ENCODE measurements at places on chromosomes 12 and 14.
A peak's percentile ranks its signal among the peaks of the same experiment; 100 is the strongest.

- DNase-seq: no peak
Observed at GRCh38 chr14:64899958-64900357, 14.3 kb upstream of the CHURC1 start.

GRCh38 chr12:94566345-94566744, 84.0 kb downstream of the TMCC3 start:
- DNase-seq: no peak

- peak; percentile 73 for DNase-seq
Observed at GRCh38 chr14:105537580-105538474, 11.4 kb downstream of the TMEM121 start.

GRCh38 chr12:49962861-49963765, 1.4 kb downstream of the AQP5 start:
- no peak for DNase-seq

DNA sequence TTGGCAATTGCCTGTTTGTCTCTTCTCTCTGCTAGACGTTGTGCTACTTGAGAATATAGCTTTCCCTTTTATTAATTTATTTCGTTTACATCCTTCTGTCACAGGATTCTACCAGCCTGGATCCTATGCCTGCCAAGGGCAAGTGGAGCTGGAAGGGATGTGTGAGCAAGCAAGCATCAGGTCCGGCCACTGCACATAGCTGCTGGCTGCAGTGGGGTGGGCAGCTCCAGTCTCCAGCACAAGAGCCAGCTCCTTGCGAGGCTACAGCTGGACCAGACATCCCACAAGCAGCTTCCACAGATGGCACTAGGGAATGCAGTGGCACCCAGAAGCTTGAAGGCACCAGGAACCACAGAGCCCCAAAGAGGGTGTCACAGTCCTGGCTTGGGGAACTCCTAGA, 225.0 kb downstream of the KCNC2 start:
- DNase-seq: no peak

DNA sequence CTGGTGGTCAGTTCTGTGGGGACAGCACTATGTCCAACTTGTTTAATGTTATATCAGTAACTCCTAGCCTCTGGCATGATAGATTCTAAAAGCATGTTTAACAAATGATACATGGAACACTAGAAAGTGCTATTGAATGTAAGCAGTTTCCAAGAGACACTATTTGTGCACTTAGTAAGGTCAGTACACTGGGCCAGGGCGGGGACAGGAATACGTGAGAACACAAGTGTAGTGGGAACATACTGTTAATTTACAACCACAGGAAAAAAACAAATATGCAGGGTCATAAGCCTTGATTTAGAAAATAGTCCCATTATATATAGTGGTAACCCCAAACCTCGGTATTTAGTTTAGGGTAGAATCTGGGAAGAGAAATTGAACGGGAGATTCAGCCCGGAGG, 88.9 kb upstream of the SLC38A2 start:
- no peak for DNase-seq

DNA sequence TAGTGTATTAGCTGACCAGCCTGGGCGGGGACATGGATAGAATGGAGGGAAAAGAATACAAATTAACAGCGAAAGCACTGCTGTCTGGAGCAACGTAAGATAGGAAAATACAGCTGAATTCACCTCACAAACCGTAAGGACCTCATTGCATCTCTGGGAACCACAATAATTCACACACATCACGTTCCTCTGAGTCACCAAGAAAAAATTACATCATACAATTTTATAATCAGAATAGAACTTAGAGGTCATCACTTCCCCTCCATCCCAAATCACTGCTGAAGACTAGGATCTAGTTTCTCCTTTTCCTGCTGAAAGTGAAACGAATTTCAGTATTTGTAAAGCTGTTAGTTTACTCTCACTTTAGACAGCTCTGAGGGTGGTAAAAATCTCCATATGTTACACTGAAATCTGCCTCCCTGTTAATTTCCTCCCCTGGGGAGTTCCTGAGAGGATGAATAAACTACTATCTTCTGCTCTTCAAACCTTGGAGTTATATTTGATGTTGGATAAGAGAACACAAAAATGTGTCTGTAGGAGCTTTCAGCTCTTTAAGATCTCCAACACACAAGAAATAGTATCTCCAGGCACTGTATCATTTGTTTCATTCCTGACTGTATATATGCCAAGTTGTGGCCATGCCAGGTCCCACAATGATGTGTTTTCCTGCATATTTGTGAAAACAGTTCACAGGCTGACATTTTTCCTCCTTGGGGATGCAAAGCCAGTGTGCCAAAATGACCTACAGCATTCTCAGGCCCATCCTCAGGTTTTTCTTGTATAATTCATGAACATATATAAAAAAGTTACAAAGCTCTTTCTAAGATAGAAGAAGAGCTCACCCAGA, 63.8 kb upstream of the SSTR1 start:
- DNase-seq: no peak

- peak; percentile 20 for DNase-seq
Observed at GRCh38 chr14:60183741-60184140, 18.5 kb upstream of the DHRS7 start.

DNA sequence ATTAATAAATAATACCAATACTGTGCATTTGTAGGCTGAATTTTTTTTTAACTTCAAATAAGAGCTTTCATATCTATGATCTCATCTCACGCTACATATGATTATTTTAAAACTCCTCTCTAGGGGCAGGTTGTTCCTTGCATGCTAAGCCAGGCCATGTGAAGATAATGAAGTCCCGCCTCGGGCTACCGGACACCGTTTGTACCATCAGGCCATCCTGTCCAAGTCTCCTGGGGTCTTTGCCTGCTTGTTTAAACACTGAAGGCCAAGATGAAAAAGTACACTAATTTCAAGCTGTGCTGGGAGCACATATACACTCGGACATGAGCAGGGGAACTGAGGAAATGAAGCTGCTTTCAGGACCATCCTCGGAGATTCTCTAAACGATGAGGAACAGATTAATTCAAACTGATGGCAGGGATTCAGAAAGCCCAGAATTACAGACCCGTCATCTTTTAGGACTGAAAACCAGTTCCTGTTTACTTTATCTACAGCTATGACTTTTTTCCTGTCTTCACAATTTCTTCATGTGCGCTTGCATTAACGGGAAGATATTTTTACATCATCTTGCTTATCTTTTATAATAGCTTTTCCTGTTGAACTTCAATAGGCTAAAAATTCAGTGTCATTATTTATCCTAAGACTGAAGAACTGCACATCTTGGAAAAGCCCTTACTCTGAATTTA, 6.3 kb upstream of the ABHD12B start:
- no peak for DNase-seq

DNA sequence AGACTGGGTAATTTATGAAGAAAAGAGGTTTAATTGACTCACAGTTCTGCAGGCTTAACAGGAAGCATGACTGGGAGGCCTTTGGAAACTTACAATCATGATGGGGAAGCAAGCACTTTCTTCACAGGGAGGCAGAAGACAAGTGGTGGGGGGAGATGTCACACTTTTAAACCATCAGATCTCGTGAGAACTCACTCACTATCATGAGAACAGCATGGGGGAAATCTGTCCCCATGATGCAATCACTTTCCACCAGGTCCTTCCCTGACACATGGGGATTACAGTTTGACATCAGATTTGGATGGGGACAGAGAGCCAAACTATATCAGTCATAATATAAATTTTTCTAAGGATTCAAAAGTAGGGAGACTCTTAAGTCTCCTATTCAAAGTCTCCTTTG, 46.0 kb downstream of the SPIC start:
- DNase-seq: no peak

DNA sequence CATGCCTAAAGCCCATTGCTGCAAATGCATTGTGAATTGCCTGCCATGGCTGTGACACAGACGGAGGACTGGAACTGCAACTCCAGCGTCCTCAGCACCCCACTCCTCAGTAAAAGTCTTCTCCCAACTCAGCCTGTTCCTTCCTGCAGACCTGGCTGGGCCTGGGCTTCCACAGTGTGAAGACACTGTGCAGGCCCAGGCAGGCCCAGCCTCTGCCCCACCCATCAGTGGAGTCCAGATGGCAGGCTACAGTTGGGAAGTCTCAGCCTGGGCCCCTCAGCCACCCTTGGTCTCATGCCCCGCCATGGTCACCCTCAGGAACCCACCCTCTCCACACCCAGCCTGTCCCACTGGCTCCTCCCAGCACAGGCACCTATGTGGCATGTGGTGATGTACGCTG, 22.0 kb downstream of the VSX2 start:
- DNase-seq: no peak
